ENCODE measurements at places on chromosomes 5 and 9.

DNA sequence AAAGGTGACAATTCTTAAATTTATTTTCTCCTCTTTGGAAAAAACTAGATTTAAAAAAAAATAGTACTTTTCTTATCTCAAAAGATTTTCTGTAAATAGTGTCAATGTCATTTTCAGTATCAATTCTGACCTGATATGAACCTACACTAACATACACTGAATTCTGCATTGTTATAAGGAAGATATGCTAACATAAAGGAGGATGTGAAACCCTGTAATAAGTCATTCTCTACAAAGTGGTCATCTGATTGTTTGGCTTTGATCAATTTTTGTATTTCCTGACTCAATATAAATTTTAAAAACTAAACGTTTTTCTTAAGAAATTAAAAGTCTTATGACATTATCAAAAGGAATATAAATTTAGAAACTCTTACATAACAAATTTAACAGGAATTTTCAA lies 233.6 kb upstream of the EDIL3 start:
- DNase-seq: no peak

DNA sequence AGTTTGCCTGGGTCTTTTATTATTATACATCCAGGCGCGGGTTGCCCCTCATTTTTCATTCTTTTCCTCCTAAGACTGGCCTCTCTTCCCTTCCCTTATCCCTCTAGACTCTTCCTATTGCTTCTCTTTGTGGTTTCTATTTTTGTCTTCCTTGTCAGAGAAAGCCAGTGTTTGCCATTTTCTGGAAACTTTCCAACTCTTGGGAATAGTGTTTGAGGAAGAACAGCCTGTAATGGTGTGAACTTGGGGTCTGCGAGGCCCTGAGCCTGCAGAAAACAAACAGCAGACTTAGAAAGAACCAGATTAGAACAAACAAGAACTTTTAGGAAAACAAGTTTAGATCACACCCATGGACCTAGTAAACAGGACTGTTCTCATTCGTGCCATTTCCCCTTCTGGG lies 15.5 kb downstream of the PRKACG start:
- DNase-seq: no peak

DNA sequence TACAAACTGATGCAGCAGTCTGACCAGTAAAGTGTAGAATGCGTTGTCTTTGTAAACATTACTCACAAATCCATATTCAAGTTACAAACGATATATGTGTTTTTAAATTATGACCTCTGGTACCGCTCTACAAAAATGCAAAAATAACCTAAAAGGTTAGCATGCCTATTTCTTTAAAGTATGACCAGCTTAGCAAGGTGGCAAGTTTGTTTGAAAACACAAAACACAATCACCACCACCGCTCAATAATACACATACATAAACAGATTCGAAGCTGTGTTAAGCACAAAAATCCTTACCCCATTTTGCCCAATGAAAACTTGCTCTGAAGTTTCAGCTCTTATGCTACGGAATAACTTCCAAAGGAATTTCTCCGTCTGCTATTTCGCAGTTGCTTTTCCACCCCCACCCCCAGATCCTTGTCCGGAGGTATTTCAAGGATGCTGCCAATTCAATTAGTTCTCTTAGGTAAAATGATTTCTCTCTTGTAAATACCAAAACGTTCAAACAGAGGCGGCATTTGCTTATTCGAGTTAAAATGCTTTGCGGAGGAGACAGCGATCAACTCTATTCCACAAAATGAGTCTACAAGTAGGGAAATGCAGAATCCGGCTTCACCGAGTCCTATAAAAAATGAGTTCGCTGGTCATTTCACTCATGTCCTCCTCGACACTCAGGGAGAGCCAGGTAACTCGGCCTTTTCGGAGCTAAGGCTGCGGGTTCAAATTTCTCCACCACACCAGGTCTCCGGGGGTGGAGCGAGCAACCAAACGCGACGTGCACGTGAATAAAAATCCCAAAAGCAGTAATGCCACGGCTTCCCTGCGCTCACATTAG lies 1.2 kb downstream of the HOMER1 start:
- no peak for DNase-seq

DNA sequence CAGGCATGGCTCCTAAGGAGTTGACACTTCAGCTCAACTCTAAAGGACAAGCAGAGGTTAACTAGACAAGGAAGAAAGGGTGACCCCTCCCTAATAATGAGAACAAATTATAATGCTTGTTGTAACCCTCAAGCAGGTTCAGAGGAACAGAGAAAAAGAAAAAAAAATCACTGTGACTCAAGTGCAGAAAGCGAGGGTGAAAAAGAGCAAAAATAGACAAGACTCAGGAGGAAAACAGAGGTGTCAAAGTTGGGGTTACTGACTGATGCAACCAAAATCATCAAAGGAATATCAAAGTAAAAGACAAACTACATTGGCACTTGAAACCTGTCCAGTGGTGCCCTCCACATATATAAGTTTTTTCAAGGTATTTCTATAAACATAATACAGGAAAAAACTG lies 28.4 kb downstream of the FBXW11 start:
- DNase-seq: no peak

All from fibroblast of skin of left biceps (primary cell).